Hepatocyte (in vitro differentiated cells): ENCODE measurements at places on chromosomes 3 and 15.

GRCh38 chr15:42215913-42216829, 8.1 kb upstream of the VPS39 start:
- no peaks in the 10 kb centered on the region for H3K27me3 ChIP-seq
- H3K36me3 ChIP-seq: peaks cover 11% of the 10 kb centered on the region

GRCh38 chr15:67303490-67304363, 49.1 kb downstream of the IQCH start:
- H3K36me3 ChIP-seq: no peaks in the 10 kb centered on the region
- no peaks in the 10 kb centered on the region for H3K27me3 ChIP-seq
- no peak overlapping the region for H3K4me3 ChIP-seq
- peak; percentile 66 for DNase-seq

DNA sequence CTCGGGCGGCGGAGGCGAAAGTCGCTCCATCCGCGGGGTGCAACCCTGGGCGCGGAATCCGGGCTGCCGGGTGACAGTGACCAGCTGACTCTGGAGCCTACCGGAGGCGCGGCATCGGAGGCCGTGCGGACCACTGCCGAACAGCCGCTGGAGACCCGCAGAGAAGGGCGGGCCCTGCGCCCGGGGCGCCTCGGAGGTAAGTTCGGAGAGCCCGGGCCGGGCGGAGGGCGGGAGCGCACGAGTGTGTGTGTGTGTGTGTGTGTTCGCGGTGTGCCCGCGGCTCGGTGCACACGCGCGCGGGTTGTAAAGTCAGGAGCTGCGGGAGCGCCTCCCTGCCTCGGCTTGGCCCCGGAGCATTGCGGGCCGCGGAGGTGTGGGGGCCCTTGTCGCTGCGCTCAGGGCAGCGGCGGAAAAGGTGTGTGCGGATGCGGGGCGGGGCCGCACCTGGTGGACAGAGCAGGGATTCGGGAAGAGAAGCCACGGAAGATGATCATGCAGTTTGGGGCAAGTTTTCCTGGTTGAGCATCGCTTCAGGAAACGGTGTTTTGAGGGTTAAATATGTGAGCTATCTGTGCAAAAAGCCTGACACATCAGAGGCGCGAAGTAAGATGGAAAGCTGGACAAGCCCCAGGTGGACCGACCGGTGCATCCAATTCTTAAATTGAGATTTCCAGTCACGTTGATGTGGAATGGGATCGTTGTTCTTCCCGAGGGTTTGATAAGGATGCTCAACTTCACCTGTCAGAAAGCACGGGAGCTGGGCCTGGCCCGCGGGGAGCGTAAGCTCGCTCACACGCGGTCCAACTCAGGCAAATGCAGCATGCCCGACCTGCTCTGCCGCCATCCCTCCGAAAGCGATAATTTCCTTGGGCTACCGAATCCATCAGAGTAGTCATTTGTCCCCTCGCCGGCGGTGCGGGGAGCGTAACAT, 474 bp downstream of the MINAR1 start:
- peaks cover 22% of the 10 kb centered on the region for H3K4me1 ChIP-seq
- peak; percentile 20 for DNase-seq
- H3K4me3 ChIP-seq: peak overlapping the region; percentile 72
- no peak overlapping the region for H3K27ac ChIP-seq

DNA sequence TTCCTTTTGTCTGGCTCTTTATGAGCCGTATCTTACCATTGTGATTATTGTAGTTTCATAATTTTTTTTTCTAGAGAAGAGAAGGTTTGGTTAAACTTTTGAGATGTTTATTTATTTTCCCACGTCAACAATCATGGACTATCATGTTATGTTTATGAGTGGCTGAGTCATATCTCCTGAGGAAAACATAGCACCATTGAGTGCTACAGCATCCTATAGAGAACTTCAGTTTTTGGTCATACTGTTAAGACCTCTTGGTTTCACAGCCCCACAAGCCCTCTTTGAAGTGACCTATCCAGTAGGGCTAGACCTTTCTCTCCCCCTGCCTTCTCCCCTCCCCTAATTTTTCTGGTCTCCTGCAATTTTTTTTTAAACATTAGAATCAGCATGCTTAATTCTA, 20.8 kb downstream of the PIK3CA start:
- no peaks in the 10 kb centered on the region for H3K27me3 ChIP-seq
- no peak overlapping the region for H3K4me3 ChIP-seq
- H3K27ac ChIP-seq: no peak overlapping the region
- no peaks in the 10 kb centered on the region for H3K36me3 ChIP-seq
- DNase-seq: no peak
